ENCODE measurements at places on chromosomes 1 and 21. TPM values are rescaled to one million over a fixed set of nuclear protein-coding genes. Genes with fewer than 3 reads are reported as not detected.

- no peak for DNase-seq
Observed at GRCh38 chr21:40623528-40623927, 223.4 kb downstream of the DSCAM start.

GRCh38 chr1:51784997-51785421 is 93.5 kb downstream of the NRDC start:
- DNase-seq = no peak

DNA sequence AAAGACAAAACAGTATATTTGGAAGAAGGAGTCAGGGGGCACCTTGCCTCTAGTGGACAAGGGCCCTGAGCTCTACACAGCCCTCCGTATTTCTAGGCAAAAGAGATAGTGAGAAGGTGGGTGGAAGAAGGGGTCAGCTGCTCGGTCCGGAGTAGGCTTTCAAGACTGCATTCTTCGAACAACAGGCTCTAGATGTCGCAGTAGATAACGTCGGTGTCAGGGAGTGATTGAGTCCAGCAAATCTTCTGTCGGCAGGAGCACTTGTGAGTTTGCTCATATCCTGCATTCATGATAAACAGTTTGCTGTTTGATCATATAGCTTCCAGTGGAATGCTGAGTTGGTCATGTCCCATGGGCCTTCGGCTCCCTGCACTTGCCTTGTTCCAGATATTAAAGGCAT is 36.8 kb downstream of the DIPK1A start:
- DNase-seq = no peak

DNA sequence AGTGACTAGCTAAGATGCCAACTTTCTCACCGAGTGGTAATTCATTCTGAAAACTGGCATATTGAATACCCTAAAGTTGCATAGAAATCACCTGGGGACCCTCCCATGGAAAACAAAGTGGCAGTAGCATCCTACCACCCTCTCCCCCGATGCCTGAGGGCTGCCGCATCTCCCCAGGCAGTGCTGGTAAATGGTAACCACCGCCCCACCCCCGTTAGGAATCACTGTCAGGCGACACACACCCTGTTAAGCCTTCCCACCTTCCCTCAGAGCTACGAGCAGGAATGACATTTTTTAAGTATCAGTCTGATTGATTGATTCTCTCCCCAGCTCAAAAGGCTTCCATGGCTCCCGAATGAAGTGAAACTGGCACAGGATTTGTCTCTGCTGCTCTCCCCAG is 28.3 kb downstream of the TMPRSS2 start:
- DNase-seq = no peak

DNA sequence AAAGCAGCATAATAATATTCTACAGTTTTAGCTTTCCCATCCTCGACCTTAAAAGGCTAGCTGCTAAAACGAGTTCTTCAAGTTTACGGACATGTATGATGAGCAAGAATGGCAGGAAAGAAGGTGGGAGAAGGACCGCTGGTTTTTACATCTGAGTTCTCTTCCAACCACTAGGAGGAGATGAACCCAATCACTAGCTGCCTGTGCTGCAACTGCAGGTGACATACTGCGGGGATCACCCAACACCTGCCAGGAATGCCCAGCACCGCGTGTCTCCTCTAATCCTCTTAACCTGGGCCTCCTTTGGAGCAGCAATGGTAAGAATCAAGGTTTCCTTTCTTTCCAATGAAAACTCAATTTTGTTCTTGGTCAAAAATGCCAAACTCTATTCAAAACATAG is 23.5 kb downstream of the TOR3A start:
- DNase-seq = peak; percentile 37

Gene GJB3
- 195 TPM for total RNA-seq

Gene KPRP
- total RNA-seq = 0.78 TPM

All from foreskin keratinocyte (primary cell).